ENCODE measurements at places on chromosomes 16 and 17. TPM values are rescaled to one million over a fixed set of nuclear protein-coding genes. Genes with fewer than 3 reads are reported as not detected.

CHST5 gene
- total RNA-seq: under 0.01 TPM

CX3CL1 gene
- 0.17 TPM for total RNA-seq

FDXR gene
- total RNA-seq: 19.3 TPM

FBXL16 gene
- 0.09 TPM for total RNA-seq

ECI1 gene
- total RNA-seq: 31.9 TPM

SLC5A11 gene
- total RNA-seq: not detected

TIMP2 gene
- total RNA-seq: 61.6 TPM

TLCD1 gene
- total RNA-seq: 0.34 TPM

KRTAP2-2 gene
- total RNA-seq: not detected

PDE6G gene
- total RNA-seq: 4.3 TPM

HID1 gene
- total RNA-seq: 45.6 TPM

SP6 gene
- 1.4 TPM for total RNA-seq

ZNF19 gene
- total RNA-seq: 2.1 TPM
